ENCODE measurements at places on chromosomes 16 and 17. TPM values are rescaled to one million over a fixed set of nuclear protein-coding genes. Genes with fewer than 3 reads are reported as not detected.

DNA sequence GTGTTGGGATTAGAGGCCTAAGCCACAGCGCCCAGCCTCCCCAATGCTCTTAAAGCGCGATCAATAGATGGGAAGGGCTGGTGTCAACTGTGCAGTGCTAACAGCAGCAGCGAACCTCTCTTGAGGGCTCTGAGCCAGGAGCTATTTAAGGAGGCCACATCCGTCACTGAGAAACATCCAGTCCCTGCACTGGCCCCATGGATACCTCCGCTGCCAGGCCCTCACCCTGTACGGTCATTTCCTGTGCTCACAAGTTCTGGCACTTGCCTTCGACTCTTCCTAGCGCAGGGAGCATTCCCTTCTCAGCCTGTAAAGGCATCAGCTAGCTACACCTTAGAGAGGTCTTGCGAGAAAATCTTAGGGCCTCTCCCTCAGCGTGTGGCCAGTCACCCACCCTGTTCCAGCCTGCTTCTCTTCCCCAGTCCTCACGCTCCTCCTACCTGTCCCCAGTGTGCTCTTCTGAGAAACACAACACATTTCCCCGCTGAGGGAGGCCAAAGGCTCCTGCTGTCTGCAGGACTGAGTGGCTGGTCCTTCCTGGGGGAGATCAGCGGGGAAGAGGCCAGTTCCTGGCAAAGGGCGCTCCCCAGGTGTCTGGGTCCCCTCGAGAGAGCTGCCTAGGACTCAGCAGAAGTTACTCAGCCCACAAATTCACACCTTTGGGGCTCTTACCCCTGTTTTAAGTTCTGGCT lies 28.6 kb downstream of the GTF3C1 start:
- H3K27me3 ChIP-seq, result no peaks in the 10 kb centered on the region
- no peak overlapping the region for H3K4me3 ChIP-seq

DNA sequence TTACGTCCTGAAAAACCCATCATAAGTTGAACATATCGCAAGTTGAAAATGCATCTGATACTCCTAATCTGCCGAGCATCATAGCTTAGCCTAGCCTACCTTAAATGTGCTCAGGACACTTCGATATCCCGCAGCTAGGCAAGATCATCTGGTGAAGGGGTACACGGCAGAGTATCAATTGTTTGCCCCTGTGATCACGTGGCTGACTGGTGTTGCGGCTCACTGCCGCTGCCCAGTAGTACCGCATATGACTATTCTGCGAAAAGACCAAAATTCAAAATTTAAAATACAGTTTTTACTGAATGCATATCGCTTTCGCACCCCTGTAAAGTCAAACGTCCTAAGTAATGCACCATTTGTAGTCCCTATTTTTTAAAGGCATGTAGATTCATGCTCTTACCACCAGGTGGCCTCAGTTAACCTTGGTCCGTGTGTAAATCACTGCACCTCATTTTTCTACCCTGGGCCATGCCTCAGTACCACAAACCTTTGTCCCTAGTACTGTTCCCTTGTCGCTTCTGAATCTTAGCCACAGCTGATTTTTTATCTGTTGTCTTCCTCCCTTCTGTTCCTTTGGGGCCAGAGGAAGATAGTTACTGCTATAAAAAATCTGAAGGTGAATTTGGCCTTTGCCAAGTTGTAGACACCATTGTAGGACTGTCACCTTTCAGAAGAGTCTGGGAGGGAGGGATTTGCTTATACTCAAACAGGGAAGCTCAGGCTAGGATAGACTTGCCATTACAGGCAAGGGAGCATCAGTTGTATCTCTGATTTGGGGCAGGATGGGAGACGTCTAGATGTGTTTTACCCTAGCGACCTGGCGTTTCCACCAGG lies 34.4 kb downstream of the WWP2 start:
- H3K27me3 ChIP-seq, result no peaks in the 10 kb centered on the region
- H3K27ac ChIP-seq, result no peak overlapping the region
- DNase-seq, result no peak
- peaks cover 45% of the 10 kb centered on the region for H3K36me3 ChIP-seq

DNA sequence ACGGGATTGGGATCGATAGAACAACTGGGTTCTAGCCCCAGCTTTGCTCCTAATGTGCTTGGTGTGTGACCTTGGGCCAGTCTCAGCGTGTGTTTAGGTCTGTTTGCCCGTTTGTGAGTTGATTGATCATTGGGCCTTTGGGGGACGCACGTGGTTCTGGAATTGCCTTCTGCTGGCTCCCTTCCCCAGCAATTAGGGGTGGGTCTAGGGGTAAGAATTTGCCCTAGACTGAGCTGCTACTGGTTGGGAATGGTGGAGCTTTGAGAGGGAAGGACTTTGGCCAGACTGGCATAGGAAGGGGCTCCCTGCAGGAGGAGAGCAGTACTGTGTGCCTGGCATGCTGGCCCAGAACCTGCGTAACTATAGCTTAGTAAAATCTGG lies 1.5 kb downstream of the SPNS2 start:
- H3K4me1 ChIP-seq, result peaks cover 68% of the 10 kb centered on the region
- H3K27me3 ChIP-seq, result peaks cover 23% of the 10 kb centered on the region
- peak overlapping the region; percentile 61 for H3K4me3 ChIP-seq
- peak overlapping the region; percentile 68 for H3K27ac ChIP-seq
- DNase-seq, result no peak

DNA sequence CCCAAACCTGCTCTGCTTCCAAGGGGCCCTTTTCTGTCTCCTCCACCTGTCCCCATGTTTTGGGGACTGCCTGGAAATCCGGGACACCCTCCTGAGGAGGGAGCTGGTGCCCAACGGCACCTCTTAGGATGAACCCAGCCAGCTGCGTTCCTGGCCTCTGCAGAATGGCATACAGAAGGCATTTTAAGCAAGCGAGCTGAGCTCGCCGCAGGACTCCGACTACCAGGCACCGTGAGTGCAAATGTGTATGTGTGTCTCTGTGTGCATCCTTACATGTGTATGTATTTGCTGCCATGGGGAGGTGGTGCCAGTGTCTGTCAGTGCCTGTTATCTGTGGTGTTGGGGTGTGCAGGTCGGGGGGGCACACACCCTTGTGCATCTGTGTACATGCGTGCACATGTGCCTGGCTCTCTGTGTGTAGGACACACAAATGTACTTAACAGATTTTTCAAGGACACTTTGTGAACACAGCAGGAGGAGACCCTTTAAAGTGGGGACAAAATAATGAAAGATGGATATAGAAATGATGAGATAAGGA lies 39.3 kb downstream of the ABAT start:
- DNase-seq, result no peak
- no peaks in the 10 kb centered on the region for H3K27me3 ChIP-seq
- H3K27ac ChIP-seq, result no peak overlapping the region
- H3K36me3 ChIP-seq, result no peaks in the 10 kb centered on the region

DNA sequence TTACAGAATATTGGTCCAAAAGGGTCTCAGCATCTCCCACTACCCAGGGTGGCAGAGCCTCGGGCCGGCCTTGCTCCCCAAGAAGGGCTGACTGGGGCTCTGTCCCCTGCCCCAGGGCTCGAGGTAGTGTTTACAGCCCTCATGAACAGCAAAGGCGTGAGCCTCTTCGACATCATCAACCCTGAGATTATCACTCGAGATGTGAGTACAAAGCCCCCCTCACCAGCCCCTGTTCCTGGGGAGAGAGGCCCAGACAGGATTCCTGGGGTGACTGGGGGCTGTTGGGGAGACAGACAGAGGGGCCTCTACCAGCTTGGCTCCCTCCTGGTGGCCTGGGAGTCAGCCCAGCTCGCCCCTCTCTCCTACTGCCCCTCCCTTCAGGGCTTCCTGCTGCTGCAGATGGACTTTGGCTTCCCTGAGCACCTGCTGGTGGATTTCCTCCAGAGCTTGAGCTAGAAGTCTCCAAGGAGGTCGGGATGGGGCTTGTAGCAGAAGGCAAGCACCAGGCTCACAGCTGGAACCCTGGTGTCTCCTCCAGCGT lies 6.1 kb upstream of the NLRC5 start:
- H3K36me3 ChIP-seq, result no peaks in the 10 kb centered on the region
- no peak overlapping the region for H3K4me3 ChIP-seq
- H3K4me1 ChIP-seq, result peaks cover 26% of the 10 kb centered on the region
- H3K27ac ChIP-seq, result no peak overlapping the region
- H3K27me3 ChIP-seq, result no peaks in the 10 kb centered on the region

DNA sequence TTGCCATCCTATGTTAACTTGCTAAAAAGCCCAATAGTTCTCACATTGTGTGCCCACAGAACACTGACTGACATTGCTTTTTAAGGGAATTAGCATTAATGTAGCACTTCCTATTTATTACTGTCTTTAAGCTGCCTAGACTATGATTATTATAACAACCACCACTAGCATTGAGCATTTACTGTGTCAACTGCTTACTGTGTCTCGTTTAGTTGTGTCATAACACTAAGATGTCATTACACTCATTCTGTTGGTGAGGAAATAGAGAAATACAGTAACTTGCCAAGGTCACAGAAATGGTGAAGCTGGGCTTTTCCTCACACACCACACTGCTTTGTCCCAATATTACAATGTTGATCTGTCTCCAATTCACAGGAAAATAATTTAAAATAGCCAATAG lies 30.2 kb downstream of the TRIM25 start:
- H3K27me3 ChIP-seq, result no peaks in the 10 kb centered on the region
- H3K4me1 ChIP-seq, result no peaks in the 10 kb centered on the region
- H3K4me3 ChIP-seq, result no peak overlapping the region
- DNase-seq, result no peak
- H3K27ac ChIP-seq, result no peak overlapping the region

DNA sequence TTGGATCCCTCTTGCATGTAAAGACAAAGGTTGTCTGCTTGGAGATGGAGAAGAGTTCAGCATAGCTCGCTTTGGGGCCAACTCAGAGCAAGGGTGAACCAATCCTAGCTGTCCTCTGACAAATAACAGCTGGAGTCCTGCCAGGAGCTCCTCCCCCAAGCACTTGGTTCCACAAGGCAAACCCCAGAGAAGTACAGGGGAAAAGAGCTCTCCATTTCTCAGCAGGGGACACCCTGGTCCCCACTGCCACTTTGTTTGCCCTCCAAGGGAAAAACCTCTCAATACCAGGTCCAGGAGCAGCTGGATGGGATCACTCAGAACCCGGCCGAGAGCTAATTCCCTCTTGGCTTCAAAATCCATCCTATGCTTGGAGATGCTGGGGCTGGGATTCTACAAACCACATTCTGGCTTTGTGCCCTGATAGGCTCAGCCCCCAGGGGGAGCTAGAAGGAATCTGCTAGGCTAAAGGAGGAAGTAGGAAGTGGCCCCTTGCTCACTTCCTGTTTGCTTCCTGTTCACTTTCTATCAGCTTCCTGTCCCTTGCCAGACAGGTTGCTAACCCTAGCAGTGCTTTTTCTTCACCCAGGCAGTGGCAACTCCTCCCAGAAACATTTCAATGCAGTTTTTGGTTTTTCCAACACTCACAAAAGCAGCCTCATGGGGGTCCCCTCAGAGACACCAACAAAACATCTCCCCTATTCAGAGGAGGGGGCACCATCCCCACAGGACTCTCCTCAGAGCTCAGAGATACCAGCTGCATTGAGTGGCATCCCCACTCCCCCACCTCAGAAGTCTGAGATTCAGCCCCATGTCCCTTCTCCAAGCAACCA lies 30.7 kb downstream of the CDRT4 start:
- DNase-seq, result peak; percentile 55
- H3K27me3 ChIP-seq, result no peaks in the 10 kb centered on the region
- H3K36me3 ChIP-seq, result no peaks in the 10 kb centered on the region
- H3K27ac ChIP-seq, result peak overlapping the region; percentile 73

GRCh38 chr17:4562015-4562969 lies 1.9 kb upstream of the GGT6 start:
- no peaks in the 10 kb centered on the region for H3K27me3 ChIP-seq
- no peak for DNase-seq
- H3K27ac ChIP-seq, result peak overlapping the region; percentile 39
- no peaks in the 10 kb centered on the region for H3K36me3 ChIP-seq
- no peak overlapping the region for H3K4me3 ChIP-seq

- no peaks in the 10 kb centered on the region for H3K27me3 ChIP-seq
- H3K27ac ChIP-seq, result peak overlapping the region; percentile 98
- peaks cover 45% of the 10 kb centered on the region for H3K4me1 ChIP-seq
- H3K36me3 ChIP-seq, result peaks cover 34% of the 10 kb centered on the region
- DNase-seq, result no peak
Measured at GRCh38 chr16:75647112-75647491, 363 bp downstream of the KARS1 start.

DNA sequence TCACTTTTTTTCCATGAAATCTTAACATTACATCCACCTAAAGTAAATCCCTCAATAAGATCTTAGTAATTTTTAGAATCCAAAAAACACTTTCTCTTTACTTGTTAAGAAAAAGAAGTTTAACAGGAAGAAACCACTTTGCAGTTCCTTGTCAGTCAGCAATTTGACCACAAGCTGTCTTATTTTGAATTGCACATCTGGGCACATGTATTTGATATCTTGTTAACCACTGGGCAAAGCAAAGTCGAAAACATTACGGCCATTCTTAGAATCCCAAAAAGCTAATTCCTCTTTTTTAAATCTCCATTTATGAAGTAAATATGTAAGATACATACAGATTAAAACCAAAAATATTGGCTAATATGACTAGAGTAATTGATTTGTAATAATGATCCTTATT lies 1.1 kb downstream of the ABCA10 start:
- H3K4me1 ChIP-seq, result no peaks in the 10 kb centered on the region
- no peaks in the 10 kb centered on the region for H3K36me3 ChIP-seq
- H3K27ac ChIP-seq, result peak overlapping the region; percentile 15
- DNase-seq, result no peak
- no peaks in the 10 kb centered on the region for H3K27me3 ChIP-seq
- peak overlapping the region; percentile 30 for H3K4me3 ChIP-seq

- peaks cover 15% of the 10 kb centered on the region for H3K36me3 ChIP-seq
- H3K27ac ChIP-seq, result peak overlapping the region; percentile 93
- H3K4me1 ChIP-seq, result peaks cover 8% of the 10 kb centered on the region
Measured at GRCh38 chr17:75289832-75290337, 652 bp upstream of the SLC25A19 start.

DNA sequence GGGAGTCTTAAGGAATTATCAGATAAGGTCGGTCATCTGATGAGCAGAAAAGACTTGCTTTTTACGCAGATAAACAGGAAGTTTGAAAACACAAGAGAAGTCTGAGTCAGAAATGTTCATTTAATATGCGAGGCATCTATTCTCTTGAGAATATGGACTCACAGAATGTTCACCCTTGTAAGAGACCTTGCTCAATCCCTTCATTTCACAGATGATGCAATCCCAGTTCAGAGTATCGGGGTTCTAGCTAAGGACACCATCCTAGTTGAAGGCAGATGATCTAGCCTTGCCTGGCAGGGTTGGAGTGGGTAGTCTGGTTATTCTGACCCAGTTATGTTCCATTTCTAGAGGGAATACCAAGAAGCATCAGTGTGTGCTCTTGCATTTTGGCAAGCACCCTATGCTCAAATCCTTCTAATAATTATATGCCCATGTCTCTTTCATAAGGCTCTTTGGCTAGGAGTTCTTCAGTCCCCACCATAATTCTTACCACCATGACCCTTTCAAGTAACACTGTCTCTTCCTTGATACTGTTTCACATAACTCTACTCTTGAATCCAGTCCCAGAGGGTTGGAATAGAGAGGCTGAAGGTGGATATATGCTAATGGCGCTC lies 42.5 kb downstream of the YPEL2 start:
- no peak for DNase-seq
- H3K27ac ChIP-seq, result peak overlapping the region; percentile 81
- peaks cover 97% of the 10 kb centered on the region for H3K4me1 ChIP-seq
- H3K36me3 ChIP-seq, result no peaks in the 10 kb centered on the region
- no peaks in the 10 kb centered on the region for H3K27me3 ChIP-seq
- no peak overlapping the region for H3K4me3 ChIP-seq

- DNase-seq, result no peak
- no peak overlapping the region for H3K27ac ChIP-seq
- H3K36me3 ChIP-seq, result no peaks in the 10 kb centered on the region
- H3K27me3 ChIP-seq, result no peaks in the 10 kb centered on the region
- no peak overlapping the region for H3K4me3 ChIP-seq
Measured at GRCh38 chr16:27381974-27382855, 19.8 kb upstream of the IL21R start.

ZFP3 gene
- 7.1 TPM for total RNA-seq

CES3 gene
- 2.5 TPM for total RNA-seq

CDH5 gene
- 128 TPM for total RNA-seq

ITGAD gene
- total RNA-seq, result 0.62 TPM

Measured in lower lobe of right lung (tissue), 2 donors.